ENCODE measurements at places on chromosomes 2 and 18.

DNA sequence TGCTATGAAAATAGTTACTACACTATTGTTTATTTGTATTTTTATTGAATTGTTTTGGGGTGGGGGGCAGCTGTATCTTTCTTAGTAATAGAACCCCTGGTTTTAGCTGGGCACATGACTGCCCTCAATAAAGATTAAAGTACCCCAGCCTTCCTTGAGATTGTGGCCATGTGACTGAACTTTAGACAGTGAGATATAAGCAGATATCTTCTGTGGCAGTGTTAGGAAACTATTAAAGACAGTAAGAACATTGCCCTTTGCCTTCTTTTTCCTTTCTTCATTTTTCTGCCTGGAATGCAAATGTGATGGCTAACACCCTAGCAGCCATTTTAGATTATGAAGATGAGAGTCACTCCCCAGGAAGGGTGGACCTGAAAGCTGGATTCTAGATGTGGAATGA is 47.9 kb upstream of the AKAIN1 start:
- no peak for DNase-seq

- DNase-seq: no peak
Observed at GRCh38 chr2:171893196-171893823, 734 bp downstream of the SLC25A12 start.

DNA sequence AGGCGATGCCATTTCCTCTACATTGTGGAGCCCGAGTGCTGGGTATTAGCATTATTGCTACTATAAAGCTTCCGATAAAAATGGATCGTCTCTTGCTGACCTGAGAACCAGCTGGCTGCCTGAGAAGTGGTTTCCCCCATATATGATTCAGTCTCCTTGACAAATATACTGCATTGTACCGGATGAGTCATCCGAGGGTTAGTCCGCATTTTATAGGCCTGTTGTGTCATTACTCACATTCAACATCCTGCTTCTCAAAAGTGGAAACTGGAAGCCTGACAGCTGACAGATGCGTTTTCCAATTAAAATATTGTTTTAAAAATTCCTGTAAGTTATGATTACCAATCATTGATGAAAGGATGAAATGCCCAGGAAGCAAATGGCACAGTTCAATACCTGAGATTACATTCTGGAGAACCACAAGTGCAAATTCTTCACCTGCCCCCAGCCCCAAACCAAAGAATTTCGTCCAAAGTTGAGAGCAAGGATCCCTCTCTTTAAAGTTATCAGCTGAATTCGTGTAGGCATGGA is 65.7 kb downstream of the SPRED2 start:
- no peak for DNase-seq

- no peak for DNase-seq
Observed at GRCh38 chr2:42187886-42188285, 18.7 kb downstream of the EML4 start.

- DNase-seq: no peak
Observed at GRCh38 chr2:109342930-109343329, 213.9 kb downstream of the SH3RF3 start.

GRCh38 chr18:58865033-58865590 is 435 bp downstream of the ZNF532 start:
- no peak for DNase-seq

DNA sequence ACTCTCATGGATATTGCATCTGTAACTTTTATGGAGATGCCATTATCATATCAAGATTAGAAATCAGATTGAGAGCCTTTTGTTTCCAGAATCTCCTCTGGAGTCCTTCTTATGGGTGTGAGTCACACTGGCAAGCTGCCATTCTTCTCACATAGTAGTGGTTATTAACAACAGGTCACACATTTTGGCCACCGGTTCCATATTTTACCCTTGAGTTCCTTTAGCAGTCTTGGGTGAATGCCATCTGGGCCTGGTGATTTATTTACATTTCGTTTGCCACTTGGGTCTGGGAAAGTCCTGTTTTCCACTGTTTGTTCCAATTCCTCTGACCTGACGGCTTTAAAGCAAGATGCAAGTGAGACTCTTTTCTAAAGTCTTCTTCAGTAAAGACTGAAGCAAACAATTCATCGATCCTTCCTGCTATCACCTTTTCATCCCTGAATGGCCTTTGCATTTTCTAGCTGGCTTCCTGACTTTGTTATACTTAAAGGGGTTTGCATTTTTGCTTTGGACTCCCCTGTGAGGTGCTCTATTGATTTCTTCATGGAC is 80.5 kb upstream of the CAVIN2 start:
- DNase-seq: no peak

DNA sequence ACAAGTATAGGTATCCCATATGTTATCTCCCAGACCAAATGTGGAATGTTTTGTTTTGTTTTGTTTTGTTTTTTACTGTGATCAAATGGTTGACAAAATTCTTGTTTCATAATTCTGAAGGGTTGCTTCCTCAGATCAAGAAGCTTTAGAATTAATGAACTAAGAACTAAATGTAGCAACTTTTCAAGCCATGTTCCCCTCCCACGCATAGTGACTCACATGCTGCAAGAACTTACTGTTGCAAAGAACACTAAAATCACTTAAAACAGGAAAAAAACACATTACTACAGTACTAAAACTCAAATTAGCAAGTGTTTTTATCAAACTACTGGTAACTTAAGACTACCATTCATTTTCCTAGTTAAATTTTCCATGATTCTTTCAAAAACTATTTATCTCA is 30.6 kb downstream of the HNRNPLL start:
- no peak for DNase-seq

DNA sequence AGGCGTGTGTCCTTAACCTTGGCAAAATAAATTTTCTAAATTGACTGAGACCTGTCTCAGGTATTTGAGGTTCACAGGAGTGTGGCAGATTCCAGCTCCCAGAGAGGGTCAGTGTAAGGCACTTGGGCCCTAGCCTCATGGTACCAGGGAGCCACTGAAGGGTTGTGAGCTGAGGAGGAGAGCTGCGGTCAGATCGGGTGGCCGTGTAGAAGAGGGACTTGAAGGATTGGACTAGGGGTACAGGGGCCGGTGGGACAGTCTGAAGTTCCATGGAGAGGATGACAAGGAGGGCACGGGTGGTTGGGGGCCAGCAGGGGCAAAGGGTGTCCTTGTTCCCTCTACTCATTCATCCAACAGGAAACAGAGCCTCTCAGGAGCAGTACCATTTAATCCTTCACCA is 327.0 kb upstream of the HS6ST1 start:
- peak; percentile 38 for DNase-seq

DNA sequence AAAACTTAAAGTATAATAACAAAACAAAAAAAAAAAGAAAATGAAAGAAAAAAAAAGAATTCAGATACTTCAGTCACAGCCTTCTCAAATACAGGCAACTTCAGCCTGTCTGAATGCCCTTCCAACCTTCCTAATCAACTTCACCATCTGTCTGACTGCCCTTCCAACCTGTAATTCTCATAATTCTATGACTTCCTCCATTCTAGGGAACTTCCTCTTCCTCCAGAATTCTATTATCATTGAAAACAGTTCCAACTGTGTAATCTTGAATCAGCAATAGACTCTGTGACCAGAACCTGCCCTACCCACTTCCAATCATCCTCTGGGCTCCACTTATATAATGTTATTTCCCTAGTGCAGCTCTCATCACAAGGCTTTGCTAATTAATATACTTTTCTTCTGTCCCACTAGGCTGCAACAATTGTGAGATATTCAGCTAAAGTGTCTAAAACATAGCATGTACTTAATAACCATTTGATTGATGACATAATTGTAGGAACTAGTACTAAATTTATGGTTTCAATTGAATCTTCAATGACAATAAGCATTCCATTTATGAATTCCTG is 127.3 kb downstream of the UPP2 start:
- DNase-seq: no peak

- DNase-seq: no peak
Observed at GRCh38 chr18:360676-361075, 92.8 kb upstream of the THOC1 start.

GRCh38 chr18:3827236-3827845 is 377.4 kb downstream of the TGIF1 start:
- no peak for DNase-seq

DNA sequence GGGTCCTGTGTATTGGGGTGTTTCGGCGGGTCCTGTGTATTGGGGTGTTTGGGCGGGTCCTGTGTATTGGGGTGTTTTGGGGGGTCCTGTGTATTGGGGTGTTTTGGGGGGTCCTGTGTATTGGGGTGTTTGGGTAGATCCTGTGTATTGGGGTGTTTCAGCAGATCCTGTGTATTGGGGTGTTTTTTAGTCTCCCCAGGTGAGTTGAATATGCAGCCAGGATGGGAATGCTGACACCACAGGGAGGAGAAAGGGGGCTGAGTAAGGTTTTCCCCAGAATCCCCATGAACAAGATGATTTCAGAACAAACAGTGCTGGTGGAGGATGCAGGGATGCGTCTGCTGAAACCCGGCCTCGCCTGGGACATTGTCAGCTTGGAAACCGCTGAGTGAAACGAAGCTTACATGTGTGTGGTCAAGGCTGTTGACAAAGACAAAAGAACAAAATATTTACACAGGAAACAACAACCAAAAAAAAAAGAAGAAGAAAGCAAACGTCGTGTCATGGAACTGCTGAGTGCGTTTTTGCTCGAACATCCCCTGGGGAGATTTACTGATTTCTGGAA is 88.5 kb upstream of the ODC1 start:
- DNase-seq: no peak

GRCh38 chr2:199163613-199164458 is 293.9 kb downstream of the SATB2 start:
- no peak for DNase-seq

- no peak for DNase-seq
Observed at GRCh38 chr18:31302991-31303390, 15.0 kb upstream of the DSG1 start.

DNA sequence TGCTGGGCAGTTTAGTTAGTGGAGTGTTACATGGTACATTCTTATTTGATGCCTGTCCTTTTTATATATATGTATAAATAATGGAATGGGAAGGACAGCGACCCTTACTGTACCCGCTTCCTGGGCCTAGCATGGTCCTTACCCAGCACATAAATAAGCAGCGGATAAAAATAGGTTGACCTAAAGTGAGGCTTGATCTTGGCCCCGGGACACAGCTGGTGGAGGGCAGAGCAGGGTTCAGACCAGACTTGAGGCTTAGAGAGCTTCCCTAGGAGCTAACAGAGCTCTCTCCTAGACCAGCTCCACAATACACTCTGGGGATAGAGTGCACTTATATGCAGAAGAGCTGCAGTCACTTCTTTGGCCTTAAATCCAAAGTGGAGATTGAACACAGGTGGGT is 46.9 kb upstream of the RPL31 start:
- DNase-seq: no peak

GRCh38 chr18:6057604-6058003 is 162.3 kb upstream of the TMEM200C start:
- no peak for DNase-seq

DNA sequence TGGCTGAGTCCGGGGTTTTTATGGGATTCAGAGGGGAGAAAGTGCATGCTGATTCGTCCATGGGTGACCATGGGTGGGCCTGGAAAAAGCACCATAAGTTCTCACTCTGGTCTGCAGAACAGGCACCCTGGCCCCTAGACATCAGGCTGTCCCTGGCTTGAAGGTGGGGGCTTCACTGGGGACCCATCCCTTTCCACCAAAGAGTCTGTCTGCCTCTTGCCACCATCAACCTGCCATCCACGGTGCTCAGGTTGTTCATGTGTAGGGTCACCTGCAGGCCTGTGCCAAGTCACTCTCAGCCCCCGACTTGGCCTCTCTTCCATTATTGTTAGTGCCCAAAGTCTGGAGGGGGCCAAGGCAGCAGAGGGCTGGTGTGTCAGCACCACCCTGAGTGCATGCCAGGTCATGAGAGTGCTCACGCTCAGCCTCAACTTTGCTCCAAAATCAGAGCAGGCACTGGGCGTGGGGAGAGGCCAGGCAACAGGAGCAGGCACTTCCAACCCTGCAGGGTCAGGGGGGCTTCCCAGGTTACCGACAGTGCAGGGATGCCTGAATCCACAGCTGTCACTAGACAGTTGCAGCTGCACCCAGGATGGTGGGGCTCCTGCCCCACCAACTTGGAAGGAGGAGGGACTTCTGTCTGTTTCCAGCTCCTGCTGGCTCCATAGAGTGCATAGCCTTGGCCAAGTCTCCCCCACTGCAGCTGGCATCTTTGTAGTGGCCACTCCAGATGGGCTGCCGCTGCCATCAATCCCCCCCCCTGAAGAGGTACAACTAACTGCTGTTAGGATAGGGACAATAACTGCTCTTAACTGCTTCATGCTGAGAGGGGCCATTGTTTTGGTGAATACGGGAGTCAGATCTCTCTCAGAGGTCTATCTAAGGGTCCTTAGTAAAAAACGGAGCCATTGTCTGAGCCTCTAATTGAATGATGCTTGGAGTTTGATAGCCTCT is 209.3 kb downstream of the AKAIN1 start:
- no peak for DNase-seq

DNA sequence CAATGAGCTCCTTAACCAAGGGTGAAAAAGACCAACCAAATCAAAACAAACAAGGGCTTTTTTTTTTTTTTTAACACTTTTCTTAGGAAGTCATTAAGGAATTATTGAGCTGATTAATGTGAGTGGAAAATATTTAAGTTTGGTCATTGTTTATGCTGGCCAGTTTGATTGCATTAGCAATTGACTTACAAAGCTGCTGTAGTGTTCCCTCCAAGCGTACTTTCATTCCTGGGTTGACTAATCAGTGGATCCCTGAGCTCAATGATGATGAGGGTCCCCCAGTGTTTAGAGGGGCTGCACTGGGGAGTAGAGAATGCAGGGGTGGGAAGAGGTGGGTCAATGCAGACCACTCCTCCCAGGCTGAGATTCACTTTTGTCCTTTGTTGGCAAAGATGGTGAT is 119.3 kb downstream of the PRKCE start:
- DNase-seq: no peak

GRCh38 chr2:13102397-13103063 is 385.8 kb downstream of the TRIB2 start:
- DNase-seq: no peak

- DNase-seq: no peak
Observed at GRCh38 chr2:100876231-100876860, 56.4 kb downstream of the NPAS2 start.

- DNase-seq: no peak
Observed at GRCh38 chr2:45661828-45662227, 10.4 kb downstream of the PRKCE start.

- no peak for DNase-seq
Observed at GRCh38 chr2:142044197-142044596, 86.6 kb downstream of the LRP1B start.

Measured in spleen (tissue), 13 donors.